ENCODE measurements at places on chromosomes 11 and 22. TPM values are rescaled to one million over a fixed set of nuclear protein-coding genes. Genes with fewer than 3 reads are reported as not detected.

Gene DCHS1
- total RNA-seq, result 10.9 TPM

Gene C11orf87
- not detected for total RNA-seq

Gene TBRG1
- 23.4 TPM for total RNA-seq

Gene MS4A6E
- total RNA-seq, result not detected

Gene BIRC3
- 5.3 TPM for total RNA-seq

Gene APOA4
- total RNA-seq, result not detected

Gene LGR4
- total RNA-seq, result 120 TPM

Gene TMPRSS6
- 0.33 TPM for total RNA-seq

DNA sequence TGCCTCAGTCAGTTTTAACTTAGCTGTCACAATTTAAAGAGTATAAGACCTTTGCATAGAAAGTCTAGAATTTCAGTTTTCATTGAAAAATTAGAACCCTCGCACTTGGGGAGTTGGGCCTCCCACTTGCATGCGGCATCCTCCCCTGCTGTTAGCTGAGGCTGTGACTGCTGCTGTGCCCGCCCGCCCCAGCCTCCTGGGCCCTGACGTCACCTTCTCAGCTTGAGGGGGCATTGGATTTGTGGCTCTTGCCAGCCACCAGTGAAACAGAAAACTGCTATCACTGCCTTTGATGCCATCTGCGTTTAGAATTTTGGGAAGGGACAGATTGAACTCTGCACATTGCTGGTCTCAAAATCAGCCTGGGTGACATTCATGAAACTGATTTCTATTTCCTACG, 108.7 kb downstream of the CTTN start:
- no peak overlapping the region for H3K4me3 ChIP-seq
- H3K4me1 ChIP-seq, result no peaks in the 10 kb centered on the region
- no peaks in the 10 kb centered on the region for H3K27me3 ChIP-seq

GRCh38 chr22:42060489-42060888, 10.1 kb downstream of the NAGA start:
- no peak for DNase-seq
- H3K27me3 ChIP-seq, result no peaks in the 10 kb centered on the region
- H3K4me1 ChIP-seq, result no peaks in the 10 kb centered on the region
- no peak overlapping the region for H3K4me3 ChIP-seq
- H3K27ac ChIP-seq, result no peak overlapping the region

- no peak overlapping the region for H3K4me3 ChIP-seq
- H3K4me1 ChIP-seq, result peaks cover 38% of the 10 kb centered on the region
- peaks cover under 1% of the 10 kb centered on the region for H3K36me3 ChIP-seq
- no peaks in the 10 kb centered on the region for H3K27me3 ChIP-seq
Observed at GRCh38 chr11:124766156-124766555, 4.1 kb upstream of the ESAM start.

GRCh38 chr11:30549565-30549964, 36.6 kb downstream of the MPPED2 start:
- H3K27ac ChIP-seq, result no peak overlapping the region
- no peaks in the 10 kb centered on the region for H3K36me3 ChIP-seq
- no peaks in the 10 kb centered on the region for H3K27me3 ChIP-seq
- peaks cover 6% of the 10 kb centered on the region for H3K4me1 ChIP-seq
- no peak overlapping the region for H3K4me3 ChIP-seq

Measured in body of pancreas (tissue), 4 donors.